ENCODE measurements at places on chromosomes 2 and 18.

DNA sequence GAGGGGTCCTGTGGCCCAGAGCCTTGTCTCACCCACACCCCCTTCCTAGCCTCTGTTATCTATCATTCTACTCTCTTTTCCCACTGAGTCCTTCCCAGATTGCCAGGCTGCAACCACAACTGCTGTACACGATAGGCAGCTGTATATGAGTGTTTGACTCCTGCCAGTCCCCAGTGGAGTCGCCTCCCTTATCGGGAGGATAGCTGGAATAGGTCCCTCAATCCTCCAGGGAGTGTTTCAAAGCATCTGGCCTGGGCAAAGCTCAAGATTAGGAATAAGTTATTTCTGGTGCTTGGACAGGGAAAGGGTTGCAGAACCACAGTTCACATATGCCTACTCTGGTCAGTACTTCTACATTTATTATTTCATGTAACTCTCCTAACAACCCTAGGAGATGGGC lies 4.8 kb downstream of the MSGN1 start:
- DNase-seq, result no peak

DNA sequence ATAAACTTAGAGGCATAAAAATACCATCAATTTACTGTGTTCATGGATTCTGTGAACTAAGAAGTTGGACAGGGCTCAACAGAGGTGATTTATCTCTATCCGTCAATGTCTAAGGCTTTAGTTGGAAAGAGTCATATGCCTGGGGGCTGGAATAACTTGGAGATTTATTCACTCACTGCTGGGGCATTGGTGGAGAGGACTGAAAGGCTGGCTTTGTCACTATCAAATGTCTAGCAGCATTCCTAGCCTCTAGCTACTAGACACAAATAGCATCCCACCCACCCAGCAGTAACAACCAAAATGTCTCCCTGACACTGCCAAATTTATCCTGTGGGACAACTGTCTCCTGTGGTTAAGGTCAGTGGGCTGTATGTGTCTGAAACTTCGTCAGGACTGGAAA lies 71.0 kb downstream of the EVA1A start:
- no peak for DNase-seq

GRCh38 chr18:48295586-48296311 lies 113.4 kb downstream of the ZBTB7C start:
- DNase-seq, result no peak

DNA sequence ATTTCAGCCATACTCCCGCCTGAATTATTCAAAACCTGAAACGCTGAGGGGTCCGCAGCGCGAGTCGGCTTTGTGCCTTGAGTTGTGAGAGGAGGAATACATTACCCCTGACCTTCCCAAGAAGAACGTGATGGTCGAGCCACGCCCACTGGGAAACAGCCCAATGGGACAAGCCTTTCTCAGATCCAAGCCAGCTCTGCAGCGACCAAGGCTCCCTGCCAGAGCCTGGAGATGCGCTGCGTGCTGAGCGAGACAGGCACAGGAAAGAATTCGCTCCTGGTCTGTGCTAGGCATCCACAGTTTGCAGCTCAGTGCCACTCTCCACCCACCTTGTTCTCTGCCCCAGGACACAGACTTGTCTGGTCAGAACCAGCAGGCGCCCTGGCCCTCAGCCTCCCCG lies 74.1 kb upstream of the GLI2 start:
- DNase-seq, result no peak

GRCh38 chr2:59594671-59595222 lies 958.7 kb downstream of the BCL11A start:
- DNase-seq, result no peak

GRCh38 chr18:9741793-9742523 lies 33.9 kb downstream of the RAB31 start:
- no peak for DNase-seq

- no peak for DNase-seq
Observed at GRCh38 chr2:100140582-100140981, 1.8 kb downstream of the AFF3 start.

DNA sequence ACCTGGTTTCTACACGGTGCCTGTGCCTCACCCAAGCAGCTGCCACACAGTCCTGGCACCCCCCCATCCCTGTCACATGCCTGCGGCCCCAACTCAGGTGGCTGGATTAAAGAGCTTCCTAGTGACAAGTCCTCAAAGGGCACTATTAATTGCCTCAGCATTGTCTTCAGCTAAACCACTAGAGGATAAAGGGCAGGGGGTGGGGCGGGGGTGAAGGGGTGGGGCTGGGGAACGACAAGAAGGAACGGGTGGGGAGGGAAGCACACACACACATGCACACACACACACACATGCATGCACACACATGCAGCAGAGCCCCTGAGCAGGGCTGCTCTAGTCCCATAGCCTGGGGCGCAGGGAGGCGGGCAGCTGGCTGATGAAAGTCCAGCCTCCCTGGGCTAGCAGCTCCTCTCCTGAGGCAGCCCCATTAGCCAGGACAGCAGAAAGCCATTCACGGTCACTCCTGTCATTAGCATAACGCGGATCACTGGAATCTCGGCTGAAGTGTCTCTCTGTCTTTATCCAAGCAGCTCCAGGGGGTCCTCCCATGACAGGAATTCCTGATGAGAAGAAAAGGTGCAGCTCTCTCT lies 7.4 kb upstream of the TEX261 start:
- no peak for DNase-seq

DNA sequence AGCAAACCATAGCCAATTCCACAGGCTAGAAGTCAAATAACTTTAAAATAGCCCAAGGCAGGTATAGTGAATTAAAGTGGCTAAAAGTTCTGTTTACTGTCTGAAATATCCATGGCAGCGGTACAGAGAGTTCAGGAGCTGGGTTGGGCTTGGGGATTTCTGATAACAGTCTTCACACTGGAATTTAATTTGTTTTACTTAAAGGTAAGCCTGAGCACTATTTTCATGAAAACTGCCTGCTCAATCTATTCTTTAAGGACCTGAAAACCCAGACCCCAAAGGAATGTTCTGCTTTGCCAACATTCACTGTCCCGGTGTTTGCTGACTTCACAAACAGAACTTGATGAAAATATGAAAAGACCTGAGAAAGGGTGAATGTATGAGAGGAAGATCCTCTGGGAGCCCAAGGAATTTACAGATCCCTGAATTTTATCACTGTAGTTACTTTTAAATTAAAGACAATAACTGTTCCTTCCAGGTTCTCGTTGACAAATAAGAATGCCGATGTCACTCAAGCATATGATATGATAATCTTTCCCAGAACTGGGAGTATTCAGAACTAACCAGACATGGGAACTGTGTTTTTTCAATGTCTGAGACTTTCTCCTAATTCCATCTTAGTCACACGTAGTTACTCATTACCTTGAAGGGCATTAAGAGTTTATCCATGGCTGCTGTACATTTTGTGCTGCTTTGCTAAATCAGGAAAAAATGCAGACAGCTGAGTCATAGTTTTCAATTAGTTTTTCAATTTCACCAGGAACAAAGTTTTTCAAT lies 28.3 kb upstream of the ITGB6 start:
- no peak for DNase-seq

DNA sequence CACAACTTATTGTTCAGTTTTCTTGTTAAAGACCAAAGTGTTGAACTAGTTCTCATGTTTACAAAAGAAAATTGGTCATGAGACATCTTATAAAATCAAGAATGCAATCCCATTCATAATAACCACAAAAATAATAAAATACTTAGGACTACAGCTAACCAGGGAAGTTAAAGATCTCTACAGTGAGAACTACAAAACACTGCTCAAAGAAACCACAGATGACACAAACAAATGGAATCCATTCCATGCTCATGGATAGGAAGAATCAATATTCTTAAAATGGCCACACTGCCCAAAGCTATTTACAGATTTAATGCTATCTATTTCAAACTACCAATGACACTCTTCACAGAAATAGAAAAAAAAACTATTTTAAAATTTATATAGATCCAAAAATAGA lies 1354.8 kb upstream of the CDH2 start:
- no peak for DNase-seq

- DNase-seq, result no peak
Observed at GRCh38 chr2:111668741-111669140, 215.3 kb downstream of the ANAPC1 start.

DNA sequence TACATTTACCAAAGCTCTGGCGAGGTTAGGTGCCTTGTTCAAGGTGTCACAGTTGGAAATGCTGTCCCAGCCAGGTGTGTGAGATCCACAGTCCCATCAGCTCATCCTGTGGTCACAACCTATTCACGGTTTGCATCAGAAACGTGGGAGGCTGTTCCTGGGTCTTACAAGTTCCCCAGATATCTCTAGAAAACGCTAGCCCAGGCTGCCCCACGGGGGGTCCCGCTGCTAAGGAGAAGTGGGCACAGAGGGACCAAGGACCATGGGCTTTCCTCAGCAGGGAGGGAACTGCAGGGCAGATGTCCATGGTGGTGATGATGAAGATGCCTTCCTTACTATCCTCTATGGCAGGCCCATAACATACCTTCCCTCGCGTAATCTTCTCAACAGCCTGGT lies 649 bp downstream of the FECH start:
- DNase-seq, result no peak

- no peak for DNase-seq
Observed at GRCh38 chr2:239935789-239936758, 89.1 kb downstream of the NDUFA10 start.

DNA sequence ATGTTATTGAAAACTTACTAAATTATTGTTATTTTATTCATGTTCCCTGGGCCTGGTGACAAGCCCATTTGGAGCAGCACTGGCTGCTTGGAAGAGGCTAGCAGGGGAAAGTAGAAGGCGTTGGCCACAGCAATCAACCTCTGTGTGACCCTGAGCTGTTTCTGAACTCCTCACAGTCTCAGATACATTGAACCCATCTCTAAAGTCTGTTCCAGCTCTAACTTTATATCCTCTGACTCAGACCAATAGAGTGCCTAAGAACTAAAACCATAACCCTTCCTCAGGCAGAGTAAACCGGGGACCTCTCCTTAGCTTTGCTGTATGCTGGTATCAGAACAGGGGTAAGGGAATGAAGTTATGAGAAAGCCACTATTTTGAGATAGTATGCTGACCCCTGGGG lies 96.4 kb upstream of the NOL4 start:
- DNase-seq, result no peak

DNA sequence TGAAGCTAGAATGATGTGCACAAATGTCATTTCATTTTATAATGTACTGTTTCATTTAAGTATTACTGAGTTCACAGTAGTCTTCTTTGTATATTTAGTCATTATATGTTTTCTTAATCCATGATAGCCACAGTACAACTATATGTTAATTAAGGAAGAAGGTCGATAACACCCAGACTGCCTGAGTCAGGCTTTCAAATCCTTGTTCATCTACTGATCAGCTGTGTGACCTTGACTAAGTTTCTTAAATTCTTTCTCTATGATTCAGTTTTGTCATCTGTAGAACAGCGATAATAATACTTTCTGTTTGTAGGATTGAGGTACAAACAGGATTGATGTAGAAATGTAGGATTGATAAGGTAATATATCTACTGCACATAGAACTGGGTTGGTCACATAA lies 5.4 kb downstream of the GCC2 start:
- no peak for DNase-seq

DNA sequence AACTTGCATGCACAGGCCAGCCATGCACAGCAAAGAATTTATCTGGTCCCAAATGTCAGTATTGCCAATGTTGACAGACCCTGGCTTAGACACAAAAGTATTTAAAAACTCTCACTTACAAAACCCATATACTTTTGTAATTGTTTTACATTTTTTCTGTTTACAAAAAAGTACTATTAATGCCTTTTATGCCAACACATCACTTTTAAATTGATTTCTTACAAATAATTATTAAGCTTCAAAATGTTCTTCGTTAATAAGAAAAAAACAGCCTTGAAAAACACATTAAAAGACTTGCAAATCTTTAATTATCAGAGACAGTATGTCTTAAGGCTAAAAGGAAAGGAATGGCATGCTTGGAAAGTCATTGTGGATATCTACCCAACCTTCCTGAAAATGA lies 181.3 kb upstream of the TWIST2 start:
- DNase-seq, result no peak

GRCh38 chr2:234258562-234259141 lies 208.2 kb downstream of the SPP2 start:
- no peak for DNase-seq

GRCh38 chr2:121287146-121287798 lies 2.3 kb upstream of the TFCP2L1 start:
- no peak for DNase-seq

DNA sequence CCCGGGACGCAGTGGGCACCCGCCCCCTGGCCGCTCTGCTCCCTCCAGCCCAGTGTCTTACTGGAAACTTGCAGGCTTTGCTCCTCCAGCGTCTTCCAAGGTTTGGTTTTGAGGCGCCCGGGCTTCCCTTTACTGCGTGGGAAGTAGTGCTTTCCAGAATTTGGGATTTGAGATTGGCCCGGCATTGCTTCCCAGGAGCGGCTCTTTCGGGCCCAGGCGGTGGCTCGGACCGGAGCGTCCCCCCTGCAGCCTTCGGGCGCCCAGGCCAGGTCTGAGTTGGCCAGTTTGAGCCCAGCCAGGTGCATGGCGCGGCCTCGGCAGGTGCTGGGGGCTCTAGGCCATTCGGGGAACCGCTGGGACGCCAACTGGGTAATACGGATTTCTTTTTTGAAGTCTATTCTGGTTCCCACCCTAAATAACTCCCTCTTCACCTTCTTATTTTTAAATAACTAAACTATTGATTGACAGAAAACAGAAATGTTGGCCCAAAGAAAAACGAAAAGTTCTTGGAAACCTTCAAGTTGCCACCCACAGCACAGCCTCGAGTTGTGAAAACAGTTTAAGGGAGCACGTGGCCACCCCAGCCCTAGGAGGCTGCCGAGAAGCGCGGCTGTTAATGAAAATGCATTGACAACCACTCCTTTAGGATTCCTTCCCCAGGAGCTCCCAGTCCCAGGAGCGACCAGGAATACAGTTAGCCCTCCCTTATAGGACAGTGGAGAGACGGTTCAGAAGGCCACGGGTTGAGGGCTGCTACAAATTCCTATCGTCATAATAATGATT lies 766 bp downstream of the SNTG2 start:
- DNase-seq, result no peak

GRCh38 chr2:25420820-25421237 lies 79.1 kb upstream of the DNMT3A start:
- DNase-seq, result no peak

DNA sequence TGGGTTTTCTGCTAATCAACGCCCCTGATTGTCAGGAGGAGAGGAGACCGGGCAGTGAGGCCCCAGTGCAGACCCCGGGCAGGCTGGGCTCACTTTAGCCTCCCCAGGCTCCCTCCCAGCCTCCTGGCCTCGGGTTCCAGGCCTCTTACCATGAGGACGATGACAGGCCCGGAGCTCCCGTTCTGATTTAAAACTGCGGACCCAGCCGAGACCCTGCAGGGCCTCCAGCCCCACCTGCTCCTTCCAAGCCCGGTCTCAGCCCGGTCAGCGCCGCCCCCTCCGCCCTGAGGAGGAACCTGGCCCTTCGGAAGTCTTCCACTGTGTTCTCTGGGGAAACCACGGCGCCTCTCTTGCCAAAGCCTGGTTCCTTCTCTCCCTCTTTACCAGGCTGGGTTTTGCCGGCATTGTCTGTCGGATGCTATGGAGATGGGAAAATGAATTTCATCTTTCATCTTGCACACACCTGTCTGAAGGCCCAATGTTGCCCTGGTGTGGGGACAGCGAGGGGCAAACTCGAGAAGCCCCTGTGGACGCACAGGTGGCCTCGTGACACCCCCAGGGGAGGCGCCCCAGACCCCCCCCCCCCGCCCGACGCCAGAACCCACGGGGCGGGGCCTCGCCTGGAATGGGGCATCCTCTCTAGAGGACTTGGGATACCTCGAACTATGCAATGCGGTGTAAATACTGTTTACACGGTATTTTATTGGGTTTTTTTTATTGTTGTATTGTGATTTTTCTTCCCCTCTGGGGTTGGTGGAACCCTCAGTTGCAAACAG lies 37.7 kb upstream of the CTDP1 start:
- no peak for DNase-seq

GRCh38 chr2:38653380-38653714 lies 12.6 kb upstream of the GALM start:
- DNase-seq, result no peak
